WTC11 (cell line): ENCODE measurements at places on chromosomes 7 and 10. TPM values are rescaled to one million over a fixed set of nuclear protein-coding genes. Genes with fewer than 3 reads are reported as not detected.

GRCh38 chr7:25246306-25246705 is 18.0 kb upstream of the NPVF start:
- no peak overlapping the region for H3K27ac ChIP-seq
- peaks cover 83% of the 10 kb centered on the region for H3K27me3 ChIP-seq
- H3K4me3 ChIP-seq: no peak overlapping the region
- peaks cover 11% of the 10 kb centered on the region for H3K4me1 ChIP-seq
- DNase-seq: no peak

Gene MRPS16
- total RNA-seq: 130 to 157 TPM (median 136 TPM) in 3 replicates

Gene PKD2L1
- total RNA-seq: 0.09 TPM in 1 of 3 replicates, not detected in the others

Gene EN2
- total RNA-seq: not detected in 3 replicates

- H3K27me3 ChIP-seq: no peaks in the 10 kb centered on the region
- no peaks in the 10 kb centered on the region for H3K36me3 ChIP-seq
- peaks cover 17% of the 10 kb centered on the region for H3K4me1 ChIP-seq
- no peak overlapping the region for H3K4me3 ChIP-seq
Observed at GRCh38 chr10:89217057-89217990, 10.2 kb upstream of the CH25H start.

Gene CRTAC1
- total RNA-seq: 1.1 to 1.7 TPM (median 1.2 TPM) in 3 replicates

Gene LRRC18
- not detected in 3 replicates for total RNA-seq

GRCh38 chr7:34133983-34134782 is 228.8 kb downstream of the BMPER start:
- H3K27ac ChIP-seq: 0 out of 2 replicates have a peak overlapping the region, but pooled peaks have one; percentile 13
- DNase-seq: peak; percentile 89
- H3K36me3 ChIP-seq: no peaks in the 10 kb centered on the region
- peaks cover 12% of the 10 kb centered on the region for H3K4me1 ChIP-seq
- H3K27me3 ChIP-seq: no peaks in the 10 kb centered on the region
- H3K4me3 ChIP-seq: no peak overlapping the region

- peaks cover 9% of the 10 kb centered on the region for H3K4me1 ChIP-seq
- no peaks in the 10 kb centered on the region for H3K27me3 ChIP-seq
- DNase-seq: no peak
Observed at GRCh38 chr7:39923091-39923490, 27.0 kb upstream of the CDK13 start.

- H3K4me1 ChIP-seq: peaks cover 6% of the 10 kb centered on the region; the same call in 1 of the 2 replicates
- H3K4me3 ChIP-seq: no peak overlapping the region
- no peak for DNase-seq
- H3K27me3 ChIP-seq: no peaks in the 10 kb centered on the region
- H3K27ac ChIP-seq: no peak overlapping the region
Observed at GRCh38 chr10:25914776-25915175, 19.3 kb upstream of the MYO3A start.

GRCh38 chr7:1040790-1041189 is 3.6 kb upstream of the GPR146 start:
- H3K4me1 ChIP-seq: peaks cover 25% of the 10 kb centered on the region
- H3K36me3 ChIP-seq: peaks cover 5% of the 10 kb centered on the region
- no peak overlapping the region for H3K4me3 ChIP-seq
- no peak for DNase-seq
- H3K27ac ChIP-seq: peak overlapping the region; percentile 84

- no peak for DNase-seq
- peaks cover 3% of the 10 kb centered on the region; the same call in 1 of the 2 replicates for H3K4me1 ChIP-seq
- H3K27me3 ChIP-seq: no peaks in the 10 kb centered on the region
- H3K27ac ChIP-seq: peak overlapping the region; percentile 5; the same call in 1 of the 2 replicates
- H3K4me3 ChIP-seq: no peak overlapping the region
Observed at GRCh38 chr7:75533926-75534325, 41.8 kb downstream of the SPDYE5 start.

GRCh38 chr10:119688033-119688508 is 36.9 kb downstream of the BAG3 start:
- H3K4me3 ChIP-seq: peak overlapping the region; percentile 82
- DNase-seq: no peak
- no peaks in the 10 kb centered on the region for H3K27me3 ChIP-seq
- peak overlapping the region; percentile 100 for H3K27ac ChIP-seq

- no peak for DNase-seq
- H3K4me1 ChIP-seq: no peaks in the 10 kb centered on the region
- H3K27ac ChIP-seq: no peak overlapping the region
- no peak overlapping the region for H3K4me3 ChIP-seq
Observed at GRCh38 chr10:102965311-102965851, 47.3 kb downstream of the CNNM2 start.

Gene SLC26A3
- 0.28 to 0.44 TPM (median 0.30 TPM) in 3 replicates for total RNA-seq

Gene CNPY1
- total RNA-seq: 0.09 TPM in 2 of 3 replicates, not detected in the other

GRCh38 chr7:152052771-152053170 is 27.3 kb downstream of the GALNT11 start:
- DNase-seq: no peak
- H3K4me1 ChIP-seq: peaks cover 48% of the 10 kb centered on the region
- no peaks in the 10 kb centered on the region for H3K27me3 ChIP-seq
- peaks cover 16% of the 10 kb centered on the region for H3K36me3 ChIP-seq
- no peak overlapping the region for H3K4me3 ChIP-seq
- H3K27ac ChIP-seq: peak overlapping the region; percentile 2

Gene SPDYE2B
- 0.23 TPM in 1 of 3 replicates, not detected in the others for total RNA-seq

Gene SPAM1
- total RNA-seq: not detected in 3 replicates

GRCh38 chr10:78740976-78741915 is 327.5 kb upstream of the ZMIZ1 start:
- no peak overlapping the region for H3K27ac ChIP-seq
- peaks cover 41% of the 10 kb centered on the region for H3K4me1 ChIP-seq
- H3K27me3 ChIP-seq: no peaks in the 10 kb centered on the region; the same call in 1 of the 2 replicates

Gene MINPP1
- total RNA-seq: 25.5 to 29.9 TPM (median 29.1 TPM) in 3 replicates

GRCh38 chr10:86337121-86337601 is 29.4 kb downstream of the GRID1 start:
- peaks cover 24% of the 10 kb centered on the region for H3K4me1 ChIP-seq
- DNase-seq: no peak
- H3K27ac ChIP-seq: no peak overlapping the region
- H3K36me3 ChIP-seq: no peaks in the 10 kb centered on the region

DNA sequence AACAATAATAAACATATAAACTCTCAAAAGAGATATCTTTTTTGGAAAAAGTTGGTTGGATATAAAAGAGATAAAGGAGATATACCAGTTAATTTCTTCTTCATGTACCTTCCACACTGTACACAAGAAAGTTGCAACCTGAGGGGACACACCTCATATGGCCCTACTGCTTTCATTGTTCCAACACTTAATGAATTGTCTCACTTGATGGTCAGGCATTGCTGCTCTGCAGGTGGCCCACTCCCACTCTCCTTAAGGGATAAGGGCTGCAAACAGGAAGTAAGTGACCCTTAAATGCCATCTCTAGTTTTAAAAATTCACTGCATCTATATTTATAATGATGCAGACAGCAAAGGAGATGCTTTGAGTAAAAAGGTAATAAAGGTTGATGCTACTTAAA is 152.3 kb downstream of the BTAF1 start:
- peaks cover 16% of the 10 kb centered on the region for H3K4me1 ChIP-seq
- H3K27me3 ChIP-seq: no peaks in the 10 kb centered on the region
- H3K36me3 ChIP-seq: no peaks in the 10 kb centered on the region
- H3K27ac ChIP-seq: no peak overlapping the region
- no peak overlapping the region for H3K4me3 ChIP-seq
- DNase-seq: no peak

DNA sequence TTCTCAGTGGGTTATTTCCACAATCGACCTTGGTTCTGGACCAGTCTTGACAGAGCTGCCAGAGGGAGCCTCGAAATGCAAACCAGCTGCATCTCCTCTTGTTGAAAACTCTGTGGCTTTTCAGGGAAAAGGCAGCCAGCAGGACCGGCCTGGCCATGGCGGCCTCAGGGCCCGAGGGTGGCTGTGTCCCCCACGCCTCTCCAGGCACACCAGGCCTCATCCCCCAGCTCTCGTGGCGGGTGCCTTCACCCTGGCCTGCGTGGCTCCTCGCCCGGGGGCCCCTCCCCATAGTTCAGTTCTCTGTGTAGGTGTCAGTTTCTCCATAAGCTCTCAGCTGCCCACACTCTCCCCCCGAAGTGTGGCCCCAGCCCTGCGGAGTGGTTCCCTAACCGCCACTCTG is 63.5 kb downstream of the MGMT start:
- DNase-seq: no peak
- H3K36me3 ChIP-seq: no peaks in the 10 kb centered on the region; the same call in 1 of the 2 replicates
- no peak overlapping the region for H3K4me3 ChIP-seq

DNA sequence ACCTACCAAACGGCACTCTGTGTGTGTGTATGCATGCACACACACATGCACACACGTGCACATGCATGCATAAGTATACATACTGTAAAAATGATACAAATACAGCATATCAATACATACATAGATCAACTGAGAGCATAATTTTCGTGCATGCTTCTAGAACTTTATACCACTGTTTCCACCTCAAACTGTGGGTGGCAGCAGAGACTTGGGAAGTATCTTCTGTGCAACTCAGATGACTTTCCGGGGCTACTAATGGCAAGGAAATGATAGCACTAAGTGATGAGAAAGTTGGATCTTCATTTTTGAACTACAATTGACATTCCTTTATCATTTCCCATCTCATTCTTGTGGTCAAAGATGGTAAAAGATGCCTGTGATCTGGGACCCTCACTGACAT is 570.7 kb downstream of the REEP3 start:
- no peaks in the 10 kb centered on the region for H3K36me3 ChIP-seq
- no peak overlapping the region for H3K27ac ChIP-seq
- DNase-seq: peak; percentile 29
- peaks cover 17% of the 10 kb centered on the region for H3K4me1 ChIP-seq
- H3K27me3 ChIP-seq: peaks cover 22% of the 10 kb centered on the region
- H3K4me3 ChIP-seq: no peak overlapping the region

Gene SERPINE1
- 1.1 to 2.6 TPM (median 2.2 TPM) in 3 replicates for total RNA-seq

GRCh38 chr10:90470966-90471365 is 386.9 kb downstream of the HTR7 start:
- peaks cover 27% of the 10 kb centered on the region for H3K4me1 ChIP-seq
- no peak for DNase-seq
- H3K36me3 ChIP-seq: peaks cover 25% of the 10 kb centered on the region
- H3K27me3 ChIP-seq: no peaks in the 10 kb centered on the region; the same call in 1 of the 2 replicates
- peak overlapping the region; percentile 26 for H3K27ac ChIP-seq

Gene AASS
- total RNA-seq: 308 to 349 TPM (median 340 TPM) in 3 replicates

Gene C10orf143
- 1.4 to 1.9 TPM (median 1.6 TPM) in 3 replicates for total RNA-seq

Gene NUPR2
- total RNA-seq: not detected in 3 replicates

GRCh38 chr7:111162692-111163091 is 71.8 kb downstream of the LRRN3 start:
- no peak overlapping the region for H3K27ac ChIP-seq
- no peaks in the 10 kb centered on the region for H3K4me1 ChIP-seq

DNA sequence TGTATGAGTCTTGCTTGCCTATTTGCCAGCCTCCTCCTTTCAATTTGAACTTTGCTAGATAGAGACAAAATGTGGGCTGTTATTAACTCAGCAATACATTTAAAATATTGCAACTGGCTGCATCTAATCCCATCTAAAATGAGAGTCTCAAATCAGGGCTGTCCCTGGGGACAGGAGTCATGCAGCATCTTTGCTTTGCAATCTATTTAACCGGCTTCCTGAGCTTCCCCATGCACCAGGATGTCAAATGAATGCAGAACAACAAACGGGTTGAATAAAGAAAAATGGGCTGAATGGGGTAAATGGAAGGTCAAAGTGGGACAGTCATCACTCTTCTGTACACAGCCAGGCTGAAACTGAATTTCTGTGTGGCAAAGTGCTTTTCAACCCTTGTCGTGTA is 89.2 kb downstream of the AOAH start:
- H3K36me3 ChIP-seq: no peaks in the 10 kb centered on the region
- no peak overlapping the region for H3K27ac ChIP-seq
- DNase-seq: no peak

Gene SPOCK2
- total RNA-seq: 4.0 to 4.7 TPM (median 4.1 TPM) in 3 replicates

DNA sequence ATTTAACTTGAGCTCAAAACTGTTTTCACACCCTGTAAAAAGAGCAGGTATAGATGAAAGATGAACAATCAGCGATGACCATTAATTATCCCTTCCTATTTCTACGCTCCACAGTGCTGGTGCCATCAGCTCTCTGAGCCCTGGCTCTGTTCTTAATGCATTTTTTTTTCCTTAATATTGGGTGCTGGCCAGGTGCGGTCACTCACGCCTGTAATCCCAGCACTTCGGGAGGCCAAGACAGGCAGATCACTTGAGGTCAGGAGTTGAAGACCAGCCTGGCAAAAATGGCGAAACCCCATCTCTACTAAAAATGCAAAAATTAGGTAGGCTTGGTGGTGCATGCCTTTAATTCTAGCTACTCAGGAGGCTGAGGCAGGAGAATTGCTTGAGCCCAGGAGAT is 4.2 kb downstream of the STEAP4 start:
- no peaks in the 10 kb centered on the region for H3K36me3 ChIP-seq
- H3K27ac ChIP-seq: no peak overlapping the region
- no peak for DNase-seq
- H3K4me1 ChIP-seq: peaks cover 12% of the 10 kb centered on the region

Gene RUFY2
- total RNA-seq: 10.0 to 10.7 TPM (median 10.3 TPM) in 3 replicates

GRCh38 chr10:74900297-74900696 is 73.9 kb downstream of the KAT6B start:
- H3K36me3 ChIP-seq: no peaks in the 10 kb centered on the region
- H3K27ac ChIP-seq: no peak overlapping the region
- no peaks in the 10 kb centered on the region for H3K27me3 ChIP-seq
- peaks cover 18% of the 10 kb centered on the region for H3K4me1 ChIP-seq
- H3K4me3 ChIP-seq: no peak overlapping the region

DNA sequence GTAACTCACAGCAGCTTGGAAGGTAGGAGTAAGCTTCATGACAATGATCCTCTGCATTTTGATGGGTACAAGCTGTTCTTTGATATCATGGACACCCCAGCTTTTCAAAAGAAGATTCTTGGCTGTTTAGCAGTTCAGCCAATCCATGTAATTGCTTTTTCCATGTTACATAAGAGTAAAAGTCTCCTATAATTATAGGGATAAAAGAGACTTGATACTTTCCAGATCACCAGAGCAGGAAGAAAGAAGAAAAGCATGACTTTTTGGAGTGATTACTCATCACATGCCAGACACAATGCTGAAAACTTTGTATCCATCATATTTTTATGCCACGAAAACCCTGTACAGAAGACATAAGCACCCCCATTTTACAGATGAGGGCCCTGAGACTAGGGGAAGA is 1049.7 kb downstream of the NRG3 start:
- no peak overlapping the region for H3K4me3 ChIP-seq
- no peaks in the 10 kb centered on the region for H3K4me1 ChIP-seq
- peaks cover 14% of the 10 kb centered on the region for H3K36me3 ChIP-seq
- no peaks in the 10 kb centered on the region for H3K27me3 ChIP-seq
- no peak for DNase-seq

Gene TSPAN15
- total RNA-seq: 8.3 to 10.4 TPM (median 10.1 TPM) in 3 replicates

GRCh38 chr7:111074071-111074747 is 16.7 kb upstream of the LRRN3 start:
- no peaks in the 10 kb centered on the region for H3K36me3 ChIP-seq
- no peak overlapping the region for H3K4me3 ChIP-seq
- H3K4me1 ChIP-seq: peaks cover 40% of the 10 kb centered on the region

GRCh38 chr10:91462423-91462822 is 52.3 kb downstream of the HECTD2 start:
- no peaks in the 10 kb centered on the region for H3K27me3 ChIP-seq
- no peak overlapping the region for H3K4me3 ChIP-seq
- DNase-seq: no peak
- no peaks in the 10 kb centered on the region for H3K4me1 ChIP-seq

Gene SEMA3E
- total RNA-seq: 0.76 to 2.5 TPM (median 1.5 TPM) in 3 replicates
